ENCODE measurements at places on chromosomes 1 and 21. TPM values are rescaled to one million over a fixed set of nuclear protein-coding genes. Genes with fewer than 3 reads are reported as not detected.

TMEM240 gene
- not detected for total RNA-seq

TMEM167B gene
- 26.2 TPM for total RNA-seq

OVAAL gene
- not detected for total RNA-seq

PALMD gene
- not detected for total RNA-seq

SH2D1B gene
- total RNA-seq: not detected

DNA sequence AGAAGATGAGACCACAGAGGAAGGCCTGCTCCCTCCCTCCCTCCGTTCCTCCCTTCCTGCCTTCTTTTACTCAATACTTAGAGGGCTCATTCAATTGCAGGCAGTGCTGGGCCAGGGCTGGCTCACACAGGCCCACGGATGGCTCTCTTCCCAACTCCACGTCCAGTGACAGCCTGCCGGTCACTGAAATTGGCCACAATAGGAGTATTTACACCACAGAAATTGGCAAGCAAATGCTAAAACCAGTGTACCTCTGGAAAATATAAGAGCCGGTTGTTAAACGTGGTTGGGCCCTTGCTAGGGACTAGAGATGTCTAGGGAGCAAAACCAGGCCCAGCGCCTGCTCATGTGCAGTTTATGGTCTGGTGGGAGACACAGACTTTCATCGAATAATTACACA lies 72.4 kb upstream of the TMEM51 start:
- no peak overlapping the region for H3K27ac ChIP-seq
- no peak overlapping the region for H3K4me3 ChIP-seq
- DNase-seq: no peak
- H3K36me3 ChIP-seq: no peaks in the 10 kb centered on the region

DNA sequence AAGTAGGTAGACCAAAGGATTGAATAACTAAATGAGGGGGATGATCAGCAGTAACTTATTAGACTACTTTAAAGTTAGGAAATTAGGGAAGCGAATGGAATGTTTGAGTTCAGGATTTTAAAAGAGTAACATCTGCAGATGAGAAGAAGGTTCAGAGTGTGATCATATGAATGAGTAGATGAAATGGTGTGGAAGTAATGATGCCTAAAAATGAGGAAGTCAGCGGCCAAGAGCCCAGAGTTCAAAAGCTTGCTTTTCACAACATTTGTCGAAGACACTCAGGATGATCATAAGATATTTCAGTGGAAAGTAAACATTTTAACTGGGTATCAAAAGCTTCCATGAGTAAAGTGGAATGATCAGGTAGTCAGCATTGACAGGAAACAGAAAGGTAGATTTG lies 299.4 kb downstream of the LRRIQ3 start:
- H3K27me3 ChIP-seq: no peaks in the 10 kb centered on the region
- no peak for DNase-seq
- H3K4me1 ChIP-seq: no peaks in the 10 kb centered on the region
- no peak overlapping the region for H3K4me3 ChIP-seq

DNA sequence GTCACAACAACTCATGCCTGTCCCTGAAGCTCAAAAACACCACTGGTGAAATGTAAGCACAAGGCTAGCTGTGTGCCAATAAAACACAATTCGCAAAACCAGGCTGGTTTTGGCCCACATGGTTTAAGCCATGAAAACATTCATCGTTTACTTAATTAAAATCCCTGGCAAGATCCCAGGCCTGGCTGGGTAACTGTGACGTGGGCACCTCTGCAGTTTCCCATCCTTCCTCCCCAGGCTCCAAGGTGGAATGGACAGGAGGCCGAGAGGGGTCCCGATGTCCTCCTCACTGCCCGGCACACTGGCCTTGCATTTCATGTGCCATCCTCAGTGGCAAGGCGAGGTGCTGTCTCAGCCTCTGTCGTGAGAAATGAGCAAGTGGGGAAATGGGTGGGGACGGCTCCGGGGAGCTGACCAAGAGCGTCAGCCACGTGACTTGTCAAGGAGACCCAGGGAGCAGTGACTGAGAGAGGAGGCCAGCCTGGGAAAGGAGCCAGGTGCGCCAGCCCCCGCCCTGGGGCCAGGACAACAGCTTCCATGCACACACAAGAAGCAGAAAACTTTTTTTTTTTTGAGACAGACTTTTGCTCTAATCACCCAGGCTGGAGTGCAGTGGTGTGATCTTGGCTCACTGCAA lies 153.1 kb upstream of the RAB4A start:
- H3K4me3 ChIP-seq: no peak overlapping the region
- no peaks in the 10 kb centered on the region for H3K4me1 ChIP-seq
- no peaks in the 10 kb centered on the region for H3K36me3 ChIP-seq
- DNase-seq: no peak
- no peak overlapping the region for H3K27ac ChIP-seq

GRCh38 chr21:25569084-25569483 lies 38.2 kb downstream of the MRPL39 start:
- peak overlapping the region; percentile 97 for H3K27ac ChIP-seq
- H3K4me3 ChIP-seq: peak overlapping the region; percentile 96
- no peak for DNase-seq
- peaks cover 93% of the 10 kb centered on the region for H3K36me3 ChIP-seq

GRCh38 chr1:205124726-205125125 lies 2.9 kb upstream of the RBBP5 start:
- no peak overlapping the region for H3K4me3 ChIP-seq
- no peak for DNase-seq
- H3K27me3 ChIP-seq: no peaks in the 10 kb centered on the region
- no peaks in the 10 kb centered on the region for H3K36me3 ChIP-seq

DNA sequence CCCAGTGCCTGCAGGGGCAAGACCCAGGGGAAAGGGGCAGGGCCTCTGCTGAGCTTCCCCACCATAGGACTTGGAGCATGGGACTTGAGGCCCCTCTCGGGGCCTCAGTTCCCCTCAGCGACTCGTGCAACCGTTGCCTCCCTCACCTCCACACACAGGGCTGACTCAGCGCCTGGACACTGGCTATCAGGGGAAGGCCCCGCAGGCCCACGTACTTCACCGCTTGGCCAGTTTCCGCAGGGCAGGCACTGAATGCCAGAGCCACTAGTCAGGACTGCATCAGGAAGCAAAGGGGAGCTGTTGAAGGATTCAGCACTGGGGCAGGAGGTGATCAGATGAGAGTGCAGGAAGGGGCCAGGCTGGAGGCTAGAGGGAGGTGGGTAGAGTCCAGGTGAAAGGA lies 15.5 kb upstream of the FAM131C start:
- no peak overlapping the region for H3K27ac ChIP-seq
- no peak overlapping the region for H3K4me3 ChIP-seq
- no peak for DNase-seq
- H3K4me1 ChIP-seq: no peaks in the 10 kb centered on the region
- H3K27me3 ChIP-seq: no peaks in the 10 kb centered on the region

GRCh38 chr1:47643306-47644211 lies 205.7 kb downstream of the FOXD2 start:
- no peaks in the 10 kb centered on the region for H3K4me1 ChIP-seq
- no peak for DNase-seq
- no peak overlapping the region for H3K4me3 ChIP-seq
- no peak overlapping the region for H3K27ac ChIP-seq
- H3K27me3 ChIP-seq: peaks cover 3% of the 10 kb centered on the region

GRCh38 chr1:43121256-43121900 lies 50.7 kb downstream of the EBNA1BP2 start:
- peaks cover 27% of the 10 kb centered on the region for H3K27me3 ChIP-seq
- DNase-seq: no peak
- no peak overlapping the region for H3K27ac ChIP-seq
- no peak overlapping the region for H3K4me3 ChIP-seq

GRCh38 chr1:235019471-235019870 lies 109.2 kb downstream of the TOMM20 start:
- no peak for DNase-seq
- H3K27ac ChIP-seq: peak overlapping the region; percentile 80
- no peak overlapping the region for H3K4me3 ChIP-seq
- no peaks in the 10 kb centered on the region for H3K27me3 ChIP-seq

DNA sequence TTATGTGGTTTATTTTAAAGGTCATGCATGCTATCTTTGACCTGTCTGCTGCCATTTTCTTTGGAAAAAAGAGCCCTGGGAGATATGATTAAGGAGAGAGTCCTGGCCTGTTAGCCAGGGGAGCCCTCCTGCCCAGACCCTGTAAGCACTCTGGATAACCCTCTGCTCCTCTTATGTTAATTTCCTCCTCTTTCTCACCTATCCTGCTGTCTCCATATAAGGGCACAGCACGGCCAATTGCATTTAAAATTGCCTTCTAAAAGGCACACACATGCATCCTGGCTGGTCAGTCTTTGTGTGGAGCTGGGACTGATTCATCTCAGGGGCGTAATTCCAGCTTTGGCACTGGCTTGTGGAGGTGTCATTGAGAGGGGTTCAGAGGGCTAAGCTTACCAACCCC lies 158.9 kb downstream of the ST6GALNAC5 start:
- H3K4me1 ChIP-seq: no peaks in the 10 kb centered on the region
- no peaks in the 10 kb centered on the region for H3K36me3 ChIP-seq
- H3K4me3 ChIP-seq: no peak overlapping the region
- no peak for DNase-seq
- peaks cover 4% of the 10 kb centered on the region for H3K27me3 ChIP-seq

GRCh38 chr1:37347104-37347649 lies 127.2 kb upstream of the ZC3H12A start:
- DNase-seq: no peak
- peaks cover 8% of the 10 kb centered on the region for H3K27me3 ChIP-seq
- no peaks in the 10 kb centered on the region for H3K4me1 ChIP-seq
- H3K4me3 ChIP-seq: no peak overlapping the region
- no peak overlapping the region for H3K27ac ChIP-seq

DNA sequence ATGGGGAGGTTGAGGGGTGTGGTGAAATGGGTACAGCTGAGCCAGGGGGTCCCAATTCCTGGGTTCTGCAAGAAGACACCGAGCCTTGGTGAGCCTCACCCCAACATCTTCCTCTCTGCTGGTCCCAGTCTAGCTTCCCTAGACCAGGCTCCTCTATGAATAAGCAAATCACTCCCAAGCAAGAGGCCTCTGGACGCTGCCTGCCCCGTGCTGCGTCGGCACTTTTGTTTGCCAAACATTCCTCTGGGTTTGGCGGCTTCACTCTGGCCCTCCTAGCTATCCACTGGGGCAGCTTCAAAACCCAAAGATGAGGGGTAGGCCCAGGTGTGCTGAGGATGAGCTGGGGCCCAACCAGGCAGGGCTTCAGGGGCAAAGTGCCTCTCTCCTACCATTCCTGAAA lies 137.1 kb upstream of the CD34 start:
- peaks cover 2% of the 10 kb centered on the region for H3K4me1 ChIP-seq
- no peak for DNase-seq
- no peak overlapping the region for H3K4me3 ChIP-seq
- H3K27ac ChIP-seq: no peak overlapping the region
- no peaks in the 10 kb centered on the region for H3K36me3 ChIP-seq

DNA sequence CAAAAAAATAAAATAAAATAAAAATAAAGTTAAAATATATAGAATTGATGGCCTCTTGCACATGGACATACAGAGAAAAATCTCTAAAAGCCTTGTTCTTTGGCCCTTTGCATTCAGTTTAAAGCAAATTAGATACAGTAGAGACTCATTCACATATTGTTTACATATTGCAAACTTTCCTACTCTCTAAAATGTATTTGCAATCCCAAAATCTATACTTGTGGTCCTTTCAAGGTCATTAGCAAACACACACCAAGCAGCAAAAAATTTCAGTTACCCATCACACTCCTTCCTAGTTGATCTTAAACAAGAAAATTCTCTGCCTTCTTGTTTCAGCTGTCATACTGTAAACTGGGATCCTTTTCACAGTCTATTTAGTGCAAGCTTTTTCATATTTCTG lies 61.0 kb upstream of the SLC44A3 start:
- no peaks in the 10 kb centered on the region for H3K36me3 ChIP-seq
- no peak overlapping the region for H3K27ac ChIP-seq
- no peak overlapping the region for H3K4me3 ChIP-seq
- no peak for DNase-seq
- peaks cover 4% of the 10 kb centered on the region for H3K4me1 ChIP-seq

DNA sequence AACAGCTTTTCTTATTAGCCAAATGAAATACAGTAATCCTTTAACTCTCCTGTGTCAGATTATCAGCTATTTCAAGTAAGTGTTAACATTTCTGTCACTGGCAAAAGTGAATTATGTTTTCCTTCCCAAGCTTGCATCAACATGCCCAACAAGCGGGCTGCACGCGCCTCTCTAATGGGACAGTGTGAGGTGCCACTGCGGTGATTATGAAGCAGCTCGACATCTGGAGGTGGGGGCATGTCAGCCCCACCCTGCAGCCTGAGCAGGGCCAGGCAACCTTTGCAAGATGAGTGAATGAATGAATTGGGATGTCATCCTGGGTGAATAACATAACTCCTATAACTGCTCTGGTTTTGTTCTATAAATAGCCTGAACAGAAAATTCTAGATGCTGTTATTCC lies 301.4 kb downstream of the ZNF326 start:
- H3K36me3 ChIP-seq: no peaks in the 10 kb centered on the region
- no peak overlapping the region for H3K4me3 ChIP-seq
- no peak overlapping the region for H3K27ac ChIP-seq
- no peak for DNase-seq
- no peaks in the 10 kb centered on the region for H3K4me1 ChIP-seq

DNA sequence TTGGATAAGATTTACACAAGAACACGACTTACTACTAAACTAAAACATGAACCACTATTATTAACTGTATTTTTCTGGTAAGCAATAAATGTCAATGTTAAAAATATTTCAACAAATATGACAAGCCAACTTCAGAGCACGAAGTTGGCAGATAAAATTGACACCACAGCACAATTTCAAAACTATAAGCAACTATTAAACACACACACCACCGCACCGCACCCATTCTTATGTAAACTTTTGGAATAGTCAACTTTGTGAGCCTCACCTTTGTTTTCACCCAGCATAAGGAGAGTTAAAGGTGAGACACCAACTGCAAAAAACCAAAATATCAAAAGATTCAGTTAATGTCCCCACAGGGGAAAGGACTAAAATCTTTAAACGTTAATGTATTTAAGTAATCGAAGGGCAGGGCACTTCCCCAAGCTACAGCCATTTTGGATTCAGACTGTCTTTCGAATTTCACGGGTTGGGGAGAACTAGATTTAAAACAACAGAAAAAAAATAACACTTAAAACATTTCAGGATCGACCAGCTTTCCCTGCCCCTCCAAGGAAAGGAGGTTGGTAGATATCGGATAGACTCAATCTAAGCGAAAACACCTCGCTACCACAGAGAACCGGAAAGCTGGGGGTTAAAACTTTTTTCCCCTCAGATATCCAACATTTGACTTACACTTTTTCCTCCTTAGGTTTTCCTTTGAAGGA lies 872 bp downstream of the GPBP1L1 start:
- no peak for DNase-seq
- H3K4me1 ChIP-seq: peaks cover 49% of the 10 kb centered on the region
- H3K4me3 ChIP-seq: peak overlapping the region; percentile 98

GRCh38 chr1:47690341-47691250 lies 252.8 kb downstream of the FOXD2 start:
- H3K4me1 ChIP-seq: no peaks in the 10 kb centered on the region
- DNase-seq: no peak
- peaks cover 28% of the 10 kb centered on the region for H3K27me3 ChIP-seq
- H3K36me3 ChIP-seq: no peaks in the 10 kb centered on the region
